ENCODE measurements at places on chromosomes 13 and 19. TPM values are rescaled to one million over a fixed set of nuclear protein-coding genes. Genes with fewer than 3 reads are reported as not detected.

GRCh38 chr13:85690368-85690767 is 108.9 kb downstream of the SLITRK6 start:
- no peak for DNase-seq

- no peak for DNase-seq
Measured at GRCh38 chr13:89214185-89214584, 1543.0 kb downstream of the SLITRK5 start.

DNA sequence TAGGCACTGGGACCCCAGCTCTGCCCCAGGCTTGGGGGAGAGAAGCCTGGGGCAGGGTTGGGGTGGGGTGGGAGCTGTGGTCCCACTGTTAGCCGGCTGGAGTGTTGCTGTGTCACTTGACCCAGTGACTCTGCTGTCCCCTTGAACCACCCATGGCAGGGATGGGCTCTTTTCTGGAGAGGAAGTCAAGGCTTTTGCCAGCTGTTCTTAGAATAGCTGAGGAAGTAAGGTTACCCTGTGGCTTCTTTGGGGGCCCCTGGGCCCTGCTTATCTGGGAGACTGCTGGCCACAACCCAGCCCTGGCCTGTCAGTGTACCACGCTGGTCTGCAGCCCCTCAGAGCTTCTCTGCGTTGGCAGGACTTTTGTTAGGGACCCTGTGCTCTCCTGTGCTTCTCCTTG is 9.1 kb downstream of the PNPLA6 start:
- DNase-seq, result no peak

DNA sequence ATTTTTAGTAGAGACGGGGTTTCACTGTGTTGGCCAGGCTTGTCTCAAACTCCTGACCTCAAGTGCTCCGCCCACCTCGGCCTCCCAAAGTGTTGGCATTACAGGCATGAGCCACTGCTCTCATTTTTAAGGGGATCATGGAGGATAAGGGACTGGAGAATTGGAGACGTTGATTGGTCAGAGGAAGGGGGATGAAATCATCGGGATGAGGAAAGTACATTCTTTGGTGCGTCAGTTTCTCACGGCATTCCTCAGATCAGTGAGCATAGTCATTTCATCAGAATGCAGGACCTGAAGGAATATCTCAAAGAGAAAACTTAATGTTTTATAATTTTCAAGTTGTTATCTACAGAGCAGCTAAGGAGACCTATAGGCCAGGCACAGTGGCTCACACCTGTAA is 14.0 kb downstream of the ZNF114 start:
- no peak for DNase-seq

- peak; percentile 68 for DNase-seq
Measured at GRCh38 chr19:18503971-18504885, 17.6 kb downstream of the ELL start.

- no peak for DNase-seq
Measured at GRCh38 chr13:99961636-99962035, 9.9 kb downstream of the ZIC5 start.

- no peak for DNase-seq
Measured at GRCh38 chr19:17658666-17659065, 29.5 kb downstream of the UNC13A start.

DNA sequence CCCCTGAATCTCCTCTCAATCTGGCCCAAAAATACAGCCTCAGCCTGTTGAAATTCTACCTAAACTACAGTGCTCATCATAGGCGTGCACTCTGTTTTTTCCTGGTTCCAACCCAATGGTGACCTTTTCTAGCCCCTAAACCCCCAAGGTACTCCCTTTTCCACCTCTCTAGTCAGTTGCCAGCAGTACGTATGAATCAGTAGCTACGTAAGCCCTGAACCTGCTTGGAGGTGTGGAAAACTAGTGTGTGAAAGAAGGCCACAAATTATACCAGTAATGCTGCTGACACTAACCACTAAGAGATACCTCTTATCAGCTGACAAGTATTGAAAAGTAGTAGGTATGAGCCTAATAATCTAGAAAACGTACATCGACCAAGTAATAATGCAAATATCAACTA is 60.9 kb downstream of the FOXO1 start:
- no peak for DNase-seq

DNA sequence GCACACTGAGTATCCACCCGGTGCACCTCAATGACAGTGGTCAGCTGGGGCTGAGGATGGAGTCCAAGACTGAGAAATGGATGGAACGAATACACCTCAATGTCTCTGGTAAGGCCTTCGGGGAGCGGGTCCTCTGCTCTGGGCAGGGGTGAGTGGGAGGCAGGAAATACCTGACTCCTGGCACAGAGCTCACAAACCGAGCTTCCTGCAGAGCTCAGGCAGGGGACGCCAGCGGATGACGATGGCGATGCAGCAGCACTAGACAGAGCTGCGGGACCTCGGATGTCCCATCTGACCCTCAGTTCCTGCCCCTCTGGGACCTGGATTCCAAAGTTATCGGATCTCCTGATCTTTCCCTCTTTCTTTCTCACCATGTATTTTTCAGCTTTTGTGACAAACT is 3.8 kb downstream of the CD22 start:
- no peak for DNase-seq

DNA sequence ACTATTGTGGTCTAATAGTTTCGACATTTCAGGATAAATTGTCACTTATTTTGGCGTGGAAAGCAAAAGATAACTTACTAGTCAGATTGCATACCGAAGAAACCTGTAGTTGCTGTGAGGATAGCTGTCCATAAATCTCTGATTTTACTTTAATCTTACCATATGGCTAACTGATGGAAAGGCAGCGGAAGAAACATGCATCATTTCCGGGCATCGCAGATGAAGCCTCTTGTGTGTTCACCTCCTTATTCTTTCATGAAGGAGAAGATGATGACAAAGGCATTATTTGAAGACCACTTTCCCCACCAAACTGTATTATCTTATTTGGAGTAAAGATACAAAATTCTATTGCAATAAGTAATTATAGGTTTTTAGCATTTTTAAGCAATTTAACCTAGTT is 763.6 kb upstream of the SLITRK6 start:
- no peak for DNase-seq

- no peak for DNase-seq
Measured at GRCh38 chr13:59706101-59706976, 457.4 kb downstream of the DIAPH3 start.

- DNase-seq, result no peak
Measured at GRCh38 chr13:76383676-76384461, 502.3 kb downstream of the KCTD12 start.

DNA sequence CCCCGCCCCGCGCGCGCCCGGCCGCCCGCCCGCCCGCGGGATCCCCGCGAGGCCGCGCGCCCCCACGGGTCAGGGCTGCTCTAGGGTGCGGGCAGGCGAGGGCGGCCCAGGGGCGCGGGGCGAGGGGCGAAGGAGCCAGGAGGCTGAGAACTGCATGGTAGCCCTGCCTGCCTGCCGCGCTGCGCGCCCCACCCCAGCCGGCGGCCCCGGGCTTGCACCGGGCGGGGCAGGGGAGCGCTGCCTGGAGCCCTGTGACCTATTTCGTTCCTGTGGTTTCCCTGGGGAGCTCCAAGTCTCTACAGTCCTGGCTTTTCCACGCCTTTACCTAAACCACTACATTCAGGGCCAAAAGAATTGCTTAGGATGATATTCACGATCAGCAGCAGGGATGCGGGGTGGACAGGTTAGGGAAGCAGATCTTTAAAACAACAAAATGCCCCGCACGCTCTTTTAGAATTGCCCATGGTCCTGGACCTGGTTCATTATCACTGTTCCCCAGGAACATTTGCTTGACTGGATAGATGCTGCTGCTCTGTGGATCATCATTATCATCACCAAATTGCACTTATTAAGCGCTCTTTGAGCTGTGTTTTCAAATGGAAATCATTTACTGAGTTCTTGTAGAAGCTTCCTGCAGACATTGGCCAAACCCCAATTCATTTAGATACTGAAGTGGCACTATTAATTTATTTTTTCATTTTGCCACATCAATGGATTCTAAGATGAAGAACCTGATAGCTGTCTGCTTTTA is 421 bp upstream of the GPR12 start:
- no peak for DNase-seq

DNA sequence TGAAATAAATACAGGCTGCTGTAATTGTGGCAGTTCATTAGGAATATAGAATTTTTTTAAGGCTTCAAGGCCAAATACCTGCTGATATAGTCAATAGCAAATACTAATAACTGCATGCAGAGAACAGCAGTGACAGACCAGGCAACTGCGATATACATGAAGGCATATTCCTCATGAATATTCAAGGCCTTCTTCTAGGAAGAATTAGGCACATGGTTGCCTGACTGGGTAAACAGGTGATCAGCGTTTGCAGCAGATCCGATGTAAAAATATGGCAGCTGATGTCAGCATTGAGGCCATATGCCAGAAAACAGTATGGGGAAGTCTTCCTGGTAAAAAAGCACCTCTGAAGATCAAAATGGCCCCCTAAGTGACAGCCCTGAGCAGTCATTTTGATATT is 629.7 kb downstream of the UQCRFS1 start:
- no peak for DNase-seq

GRCh38 chr13:55230570-55230908 is 1910.2 kb upstream of the PRR20A start:
- no peak for DNase-seq

- no peak for DNase-seq
Measured at GRCh38 chr19:2331601-2332246, 3.2 kb downstream of the SPPL2B start.

- DNase-seq, result no peak
Measured at GRCh38 chr13:109778102-109778542, 8.3 kb downstream of the IRS2 start.

DNA sequence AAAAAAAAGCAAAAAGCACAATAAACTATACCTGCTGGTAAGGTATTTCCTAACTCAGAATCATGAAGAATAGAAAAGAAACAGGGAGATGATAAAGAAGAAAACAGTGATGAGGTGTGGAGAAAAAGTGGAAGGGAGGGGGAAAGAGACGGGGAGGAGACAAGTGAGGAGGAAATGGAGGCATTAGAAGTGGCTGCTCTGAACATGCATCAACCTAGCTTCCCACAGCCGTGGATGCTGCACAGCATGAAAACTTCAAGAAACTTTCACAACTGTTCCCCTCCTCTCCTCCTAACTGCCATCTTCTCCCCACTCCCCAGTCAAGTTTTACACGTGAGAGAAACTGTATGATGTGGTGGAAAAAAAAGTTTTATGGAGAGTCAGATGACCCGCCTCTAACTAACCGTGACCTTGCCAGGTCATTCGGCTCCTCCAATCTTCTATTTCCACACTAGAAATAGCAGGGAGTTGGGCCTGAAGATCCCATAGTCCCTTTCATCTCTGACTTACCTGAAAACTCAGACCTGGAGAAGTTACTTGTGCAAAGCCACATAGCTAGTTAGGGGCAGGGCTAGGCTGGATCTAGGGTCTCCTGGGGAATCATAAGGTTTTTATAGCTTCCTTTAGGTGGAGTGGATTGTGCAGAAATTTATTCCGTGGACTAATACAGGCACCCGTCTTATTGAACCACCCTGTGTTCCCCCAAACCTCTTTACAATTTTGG is 461.9 kb downstream of the KLF5 start:
- no peak for DNase-seq

GRCh38 chr19:49249933-49250332 is 75.1 kb downstream of the SLC6A16 start:
- DNase-seq, result no peak

GRCh38 chr13:45966715-45967114 is 85.8 kb downstream of the ZC3H13 start:
- DNase-seq, result no peak

DNA sequence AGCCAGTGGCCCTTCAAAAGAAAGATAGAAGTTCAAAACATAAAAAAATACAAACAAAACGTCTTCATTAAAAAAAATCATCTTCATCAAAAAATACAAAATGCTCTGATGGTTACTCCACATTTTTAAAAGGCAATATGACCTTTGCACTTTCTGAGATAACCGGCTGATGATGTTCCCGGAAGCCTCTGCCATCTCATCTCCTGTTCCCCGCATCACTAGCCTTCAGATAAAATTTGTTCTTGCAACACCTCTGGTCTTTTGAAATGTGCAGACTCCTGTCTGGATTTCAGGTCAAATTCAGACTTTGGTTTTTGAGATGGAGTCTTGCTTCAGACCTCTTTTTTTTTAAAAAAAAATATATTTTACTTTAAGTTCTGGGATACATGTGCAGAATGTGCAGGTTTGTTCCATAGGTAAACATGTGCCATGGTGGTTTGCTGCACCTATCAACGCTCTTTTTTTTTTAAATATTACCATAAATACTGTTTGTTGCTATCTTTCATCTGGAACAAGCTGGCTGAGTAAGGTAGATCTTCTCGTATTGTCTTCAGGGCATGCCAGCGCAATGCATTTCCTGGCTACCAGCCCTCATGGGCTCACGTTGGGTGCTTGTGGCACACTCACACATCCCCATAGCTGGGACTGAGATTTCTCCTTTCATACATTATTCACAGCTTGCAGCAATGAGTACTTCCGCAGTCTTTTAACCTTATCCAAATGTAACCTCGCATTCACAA is 418.9 kb upstream of the ARGLU1 start:
- no peak for DNase-seq

DNA sequence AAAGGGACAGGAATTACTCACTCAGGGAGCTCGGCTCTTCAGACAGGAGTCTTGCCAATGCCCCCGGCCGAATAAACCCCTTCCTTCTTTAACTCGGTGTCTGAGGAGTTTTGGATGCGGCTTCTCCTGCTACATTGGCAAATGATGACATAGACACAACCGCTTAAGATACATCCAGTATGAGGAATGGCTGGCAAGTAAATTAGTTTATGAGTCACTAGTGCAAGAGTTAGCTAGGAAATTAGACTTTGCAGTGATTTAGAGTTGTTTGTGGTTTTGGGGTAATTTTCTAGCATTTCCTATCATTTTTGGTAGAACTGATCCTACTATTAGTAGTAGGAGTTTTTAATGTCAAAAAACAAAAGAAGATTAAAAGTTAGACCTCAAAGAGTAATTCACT is 166.2 kb downstream of the SLITRK1 start:
- DNase-seq, result no peak

- no peak for DNase-seq
Measured at GRCh38 chr13:45180713-45181601, 19.9 kb downstream of the KCTD4 start.

The ICAM5 gene
- 0.08 TPM for polyA plus RNA-seq

The SCAF1 gene
- 28.7 TPM for polyA plus RNA-seq

The CYP2A6 gene
- polyA plus RNA-seq, result 0.35 TPM

The ZNF878 gene
- 2.8 TPM for polyA plus RNA-seq

The OLFM2 gene
- 18.9 TPM for polyA plus RNA-seq

The ZNF610 gene
- polyA plus RNA-seq, result 14.9 TPM

The IGSF23 gene
- 0.83 TPM for polyA plus RNA-seq

The DAND5 gene
- polyA plus RNA-seq, result 0.18 TPM

The IGFL3 gene
- not detected for polyA plus RNA-seq

The TMEM38A gene
- polyA plus RNA-seq, result 7.7 TPM

The ZNF841 gene
- 27.5 TPM for polyA plus RNA-seq

The KRTDAP gene
- 0.52 TPM for polyA plus RNA-seq

The PINLYP gene
- 19.2 TPM for polyA plus RNA-seq

All from left kidney (tissue), 8 donors.